ENCODE measurements at places on chromosomes 6 and 20. TPM values are rescaled to one million over a fixed set of nuclear protein-coding genes. Genes with fewer than 3 reads are reported as not detected.
A peak's percentile ranks its signal among the peaks of the same experiment; 100 is the strongest.

DNA sequence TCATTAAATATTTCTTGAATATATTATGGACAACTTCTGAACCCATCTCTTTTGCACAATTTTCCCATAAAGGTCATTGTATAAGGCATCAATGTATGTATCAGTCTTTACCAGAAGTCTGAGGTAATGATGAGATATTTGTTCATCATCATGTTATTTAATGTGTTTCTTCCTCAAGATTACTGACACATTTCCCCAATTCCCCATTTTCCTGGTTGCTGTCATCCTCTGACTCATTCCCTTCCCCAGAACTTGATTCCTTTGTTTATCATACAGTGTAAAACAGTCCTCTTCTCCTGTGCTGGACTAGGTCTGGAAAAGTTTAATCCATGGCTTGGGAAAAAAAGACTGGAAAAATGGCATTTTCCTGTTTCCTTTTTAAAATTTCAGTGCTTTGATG is 107.9 kb upstream of the FLRT3 start:
- peak; percentile 74 for DNase-seq

DNA sequence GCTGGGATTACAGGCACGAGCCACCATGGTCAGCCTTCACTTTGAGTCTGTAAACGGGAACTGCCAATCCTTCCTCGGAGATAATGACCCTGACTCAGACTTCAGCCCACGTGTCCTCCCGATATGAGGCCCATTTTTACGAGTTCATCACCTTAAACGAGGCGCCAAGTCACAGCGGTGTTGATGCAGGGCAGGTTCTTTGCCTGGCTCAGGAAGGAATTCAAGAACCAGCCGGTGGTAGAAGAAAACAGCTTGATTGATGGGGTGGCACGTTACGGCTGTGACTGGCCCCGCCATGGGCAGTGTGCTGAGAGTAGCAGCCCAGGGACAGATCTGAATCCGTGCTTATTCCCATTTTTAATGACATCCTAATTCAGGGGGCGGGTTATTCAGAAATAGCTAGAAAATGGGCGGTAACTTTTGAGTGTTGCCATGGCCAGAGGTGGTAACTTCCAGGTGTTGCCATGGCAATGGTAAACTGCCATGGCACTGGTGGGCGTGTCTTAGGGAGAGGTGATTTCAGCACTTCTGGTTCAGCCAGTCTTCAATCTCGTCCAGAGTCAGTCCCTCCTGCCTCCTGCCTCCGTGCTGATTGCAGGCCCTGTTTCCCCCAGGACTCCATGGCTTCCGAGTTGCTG is 9.1 kb upstream of the MAP1LC3A start:
- peak; percentile 77 for DNase-seq

DNA sequence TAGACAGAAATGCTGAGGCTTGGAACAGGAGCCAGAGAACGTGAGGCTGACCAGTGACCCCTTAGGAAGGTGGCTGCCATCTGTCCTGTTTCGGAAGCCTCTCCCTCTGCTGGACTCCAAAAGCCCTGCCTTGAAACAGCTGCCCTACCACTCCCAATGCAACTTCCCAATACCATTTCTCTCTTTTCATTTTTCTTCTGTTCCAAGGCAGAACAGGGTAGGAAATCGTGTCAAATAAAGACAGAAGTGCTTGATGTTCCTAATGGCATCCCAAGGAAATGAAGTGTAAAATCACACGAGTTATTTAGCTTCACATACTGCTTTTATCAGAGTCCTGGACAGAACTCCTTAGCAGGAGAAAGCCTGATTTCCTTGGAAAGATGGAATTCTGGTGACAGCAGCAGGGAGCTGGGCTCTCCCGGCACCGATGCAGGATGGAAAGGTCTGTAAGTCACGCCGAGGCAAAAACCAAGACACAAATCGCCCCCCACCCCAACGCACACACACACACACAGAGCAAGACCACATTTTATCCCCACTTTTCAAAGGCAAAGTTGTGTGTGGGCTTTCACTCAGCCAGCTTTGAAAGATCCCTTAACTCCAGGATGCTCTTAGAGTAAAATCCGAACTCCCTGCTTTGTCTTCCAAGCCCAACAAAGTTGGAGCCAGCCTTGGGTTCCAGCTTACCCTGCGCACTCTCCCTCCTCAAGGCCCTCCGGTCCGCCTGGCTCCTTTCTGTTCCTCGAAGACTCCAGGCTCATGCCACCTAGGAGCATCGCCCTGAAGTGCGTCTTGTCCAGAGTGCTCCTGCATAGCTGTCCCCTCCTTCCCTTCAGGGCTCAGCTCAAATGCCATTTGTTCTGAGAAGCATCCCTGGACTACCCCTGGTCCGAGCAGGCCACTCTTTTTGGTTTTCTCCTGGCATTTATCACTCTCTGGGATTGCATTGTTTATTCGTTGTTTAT is 11.6 kb upstream of the STX16 start:
- DNase-seq = no peak

GRCh38 chr20:58577139-58577806 is 62.1 kb upstream of the APCDD1L start:
- no peak for DNase-seq

- DNase-seq = no peak
Measured at GRCh38 chr20:48728042-48728825, 99.6 kb downstream of the PREX1 start.

GRCh38 chr20:38128691-38129090 is 36.4 kb downstream of the TGM2 start:
- DNase-seq = no peak

DNA sequence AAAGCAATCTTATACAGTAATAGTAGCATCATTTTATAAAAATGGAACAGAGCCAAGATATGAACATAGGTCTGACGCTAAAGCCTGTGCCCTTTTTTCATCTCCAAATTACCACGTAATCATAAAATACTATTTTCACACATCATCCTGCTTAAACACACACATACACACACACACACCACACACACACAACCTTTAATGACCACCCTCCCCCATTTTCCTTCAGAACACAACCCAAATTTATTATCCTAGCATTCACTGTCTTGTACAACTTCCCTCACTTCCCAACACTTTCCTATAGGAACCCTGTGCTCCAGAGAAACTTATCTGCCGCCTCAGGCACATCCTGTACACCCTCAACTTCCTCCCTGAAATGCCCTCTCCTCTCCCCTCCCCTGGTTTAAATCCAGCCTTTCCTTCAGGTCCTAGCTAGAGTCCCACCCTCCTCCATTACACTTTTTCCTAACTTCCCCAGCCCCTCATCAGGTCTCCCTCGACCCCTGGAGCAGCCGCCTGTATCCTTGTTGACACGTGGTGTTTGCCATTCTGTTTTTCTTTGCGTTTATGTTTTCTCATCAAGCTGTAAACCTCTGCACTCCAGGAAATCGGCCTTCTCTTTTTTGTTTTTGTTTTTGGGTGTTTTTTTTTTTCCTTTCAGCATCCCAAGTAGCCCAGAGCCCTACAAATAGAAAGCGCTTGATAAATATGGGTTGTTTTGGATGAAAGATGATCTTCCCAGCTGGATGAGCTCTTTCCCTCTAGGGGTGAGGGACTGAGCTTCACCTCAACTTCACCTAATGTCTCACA is 968 bp upstream of the MMP24 start:
- no peak for DNase-seq

GRCh38 chr20:3000852-3001523 is 42.4 kb upstream of the GNRH2 start:
- peak; percentile 74 for DNase-seq

DNA sequence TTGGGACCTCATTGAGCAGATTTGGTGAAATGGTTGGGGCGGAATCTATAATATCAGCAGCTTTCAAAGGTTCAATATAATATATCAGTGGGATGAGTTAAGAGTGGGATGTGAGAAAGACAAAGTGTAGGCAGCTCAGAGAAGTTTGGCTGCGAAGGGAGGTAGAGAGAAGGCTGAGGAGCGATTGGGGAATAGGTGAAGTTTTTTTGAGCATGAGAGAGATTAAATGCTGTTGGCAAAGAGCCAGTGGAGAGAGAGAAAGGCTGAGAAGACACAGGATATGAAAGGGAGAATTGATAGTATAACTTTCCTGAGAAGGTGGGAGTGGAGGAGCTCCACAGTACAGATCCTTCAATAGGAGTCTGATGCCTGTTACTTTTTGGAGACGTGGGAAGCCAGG is 12.1 kb upstream of the SERINC3 start:
- no peak for DNase-seq

- no peak for DNase-seq
Measured at GRCh38 chr6:168619560-168620314, 178.8 kb downstream of the SMOC2 start.

DNA sequence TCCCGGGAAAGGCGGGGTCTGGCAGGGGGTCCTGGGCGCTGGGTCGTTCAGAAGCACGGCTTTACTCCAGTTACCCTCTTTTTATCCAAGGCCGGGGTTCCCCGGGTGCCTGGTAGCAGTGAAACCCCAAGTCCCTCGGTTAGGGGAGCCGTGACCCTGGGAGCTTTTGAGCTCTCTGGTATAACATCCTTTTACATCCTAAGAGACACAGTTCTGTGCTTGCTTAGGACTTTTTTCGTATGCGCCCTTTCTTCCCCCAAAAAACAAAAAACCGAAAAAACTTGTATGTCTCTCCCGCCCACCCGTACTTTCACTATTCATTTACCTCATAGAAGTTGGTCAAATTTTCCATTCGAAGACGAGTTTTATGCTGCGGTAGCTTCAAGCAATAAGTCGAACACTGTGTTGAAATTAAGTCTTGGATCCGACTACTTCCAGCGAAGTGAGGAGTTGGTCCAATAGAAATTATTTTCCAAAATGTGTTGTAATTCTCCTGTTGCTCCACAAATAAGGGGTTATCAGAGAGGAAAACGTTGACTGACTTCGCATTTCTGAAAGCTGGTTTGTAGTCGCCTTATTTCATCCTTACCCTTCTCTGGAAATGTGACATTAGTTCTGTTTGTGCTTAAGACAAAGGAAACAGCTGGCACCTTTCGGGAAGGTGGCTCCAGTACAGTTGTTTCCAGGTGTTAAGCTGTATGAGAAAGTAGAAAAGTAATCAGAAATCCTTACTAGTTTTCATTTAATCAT is 816 bp upstream of the MAN1A1 start:
- peak; percentile 70 for DNase-seq

DNA sequence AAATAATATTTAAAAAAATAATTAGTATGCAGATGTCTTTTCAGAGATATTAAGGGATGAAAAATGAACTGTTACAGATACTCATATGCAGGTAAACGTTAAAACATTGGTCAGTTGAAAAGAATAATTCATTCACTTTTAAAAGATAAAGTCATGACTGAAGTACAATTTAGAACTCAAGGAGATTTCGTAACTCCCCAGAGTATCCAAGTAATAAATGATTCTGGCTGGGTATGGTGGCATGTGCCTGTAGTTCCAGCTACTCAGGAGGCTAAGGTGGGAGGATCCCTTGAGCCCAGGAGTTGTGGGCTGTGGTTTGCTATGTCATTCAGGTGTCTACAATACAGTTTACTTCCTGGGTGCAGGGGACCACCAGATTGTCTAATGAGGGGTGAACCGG is 122.3 kb upstream of the TMEM181 start:
- DNase-seq = no peak

GRCh38 chr6:161732594-161732993 is 458.7 kb upstream of the AGPAT4 start:
- no peak for DNase-seq

GRCh38 chr6:152746172-152746553 is 4.4 kb upstream of the VIP start:
- DNase-seq = peak; percentile 88

GRCh38 chr6:35484921-35485392 is 11.9 kb downstream of the TEAD3 start:
- peak; percentile 53 for DNase-seq

- DNase-seq = peak; percentile 40
Measured at GRCh38 chr6:75882734-75883133, 133.7 kb downstream of the MYO6 start.

DNA sequence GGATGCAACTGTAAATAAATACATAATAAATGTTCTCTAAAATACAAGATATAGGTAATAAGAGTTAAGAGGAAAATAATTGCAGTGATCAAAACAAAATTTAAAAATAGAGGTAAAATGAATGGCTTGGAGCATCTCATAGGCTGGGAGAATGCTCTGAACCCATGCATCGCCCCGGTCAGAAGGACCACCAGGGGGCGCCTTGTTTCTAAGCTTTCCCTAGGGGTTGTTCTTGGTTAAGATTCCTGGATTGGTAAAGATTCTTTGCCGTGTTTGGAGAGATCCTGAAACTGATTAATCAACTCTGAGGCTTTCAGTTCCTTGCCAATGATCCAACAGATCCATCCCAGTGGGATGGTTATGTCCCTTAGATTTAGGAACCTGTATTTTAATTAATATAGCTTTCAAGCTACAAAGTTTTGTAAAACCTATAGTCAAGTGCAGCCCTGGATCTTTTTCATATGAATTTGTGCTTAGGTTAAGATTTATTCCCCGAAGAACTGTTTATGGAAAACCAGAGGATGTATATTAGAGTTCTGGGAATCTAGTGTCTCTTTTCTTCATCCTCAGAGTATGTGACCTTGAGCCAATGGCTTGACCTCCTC is 45.3 kb upstream of the PRELID3B start:
- peak; percentile 41 for DNase-seq

DNA sequence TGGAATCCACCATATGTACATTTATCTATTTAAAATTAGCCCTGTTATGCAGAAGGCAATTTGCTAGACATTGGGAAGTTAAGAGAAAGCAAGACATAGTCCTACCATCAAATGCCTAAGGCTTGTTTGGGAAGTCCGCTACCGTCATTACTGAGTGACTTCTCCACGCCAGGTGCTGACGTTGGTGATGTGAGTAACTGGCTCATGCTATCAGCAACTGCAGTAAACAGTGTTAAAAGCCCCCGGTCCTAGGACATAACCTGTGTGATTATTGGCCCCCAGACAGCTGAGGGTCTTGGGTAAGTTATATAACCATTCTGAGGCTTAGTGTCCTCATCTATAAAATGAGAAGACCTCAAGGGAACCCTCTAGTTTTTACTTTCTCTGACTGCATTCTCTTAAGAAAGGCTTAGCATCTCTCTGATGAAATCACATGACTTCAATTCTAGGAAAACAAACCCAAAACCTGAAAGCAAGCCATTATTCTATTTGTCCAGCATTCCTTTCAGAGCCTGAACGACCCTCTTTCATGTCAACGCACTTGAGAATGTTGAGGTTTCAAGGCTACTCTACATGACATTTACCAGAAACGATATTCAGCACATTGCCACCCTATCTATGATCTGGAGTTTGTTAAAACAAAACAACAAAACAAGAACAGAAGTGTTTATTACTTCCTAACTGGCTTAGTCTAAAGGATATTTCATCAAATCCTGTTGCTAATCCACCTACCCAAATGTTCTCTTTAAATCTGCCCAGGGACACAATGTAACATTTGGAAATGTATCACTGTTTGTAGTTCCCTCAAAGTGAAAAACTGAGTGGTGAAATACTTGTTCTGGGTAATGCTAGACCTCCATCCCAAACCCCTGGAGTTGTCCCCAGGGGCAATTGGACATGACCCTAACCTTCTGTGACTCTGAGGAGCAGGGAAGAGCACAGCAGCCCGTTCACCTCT is 133.8 kb downstream of the BTBD3 start:
- DNase-seq = no peak

- DNase-seq = no peak
Measured at GRCh38 chr6:73028893-73029450, 196.3 kb downstream of the KHDC1L start.

The PNLDC1 gene
- not detected for total RNA-seq

The CCN2 gene
- 166 TPM for total RNA-seq

The MDFI gene
- total RNA-seq = 3.4 TPM

The ADAM33 gene
- total RNA-seq = 0.10 TPM

The PDYN gene
- not detected for total RNA-seq

The IL17F gene
- not detected for total RNA-seq

The TNFRSF6B gene
- total RNA-seq = 191 TPM

The MYBL2 gene
- 14.2 TPM for total RNA-seq

The HSF2 gene
- 18.8 TPM for total RNA-seq

The ENPP4 gene
- 9.1 TPM for total RNA-seq

The PREX1 gene
- total RNA-seq = 1.5 TPM

The REM1 gene
- total RNA-seq = not detected

The DEFB127 gene
- not detected for total RNA-seq

The GFRA4 gene
- total RNA-seq = not detected

Data from renal cortical epithelial cell (primary cell).